ENCODE measurements at places on chromosomes 3 and 15.

DNA sequence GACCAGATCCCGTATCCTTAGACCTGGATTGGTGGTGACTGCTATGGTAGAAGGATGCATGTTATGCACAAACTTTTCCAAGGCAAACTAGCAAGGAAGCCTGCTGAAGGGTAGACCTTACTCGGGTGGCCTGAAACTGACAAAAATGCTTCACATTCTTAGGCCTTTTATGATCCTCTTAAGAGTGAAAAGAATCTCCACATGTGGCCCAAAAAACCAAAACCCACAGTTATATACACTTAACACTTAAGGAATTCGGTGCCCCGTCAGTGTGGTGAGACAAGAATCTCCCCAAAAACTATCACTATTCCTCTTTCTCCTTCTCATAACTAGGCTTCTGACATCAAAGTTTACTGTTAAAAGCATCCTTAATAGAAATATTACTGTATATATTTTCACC lies 130.1 kb upstream of the SOX2 start:
- no peak for DNase-seq

- no peak for DNase-seq
These were observed 49.0 kb downstream of the KY start for GRCh38 chr3:134601539-134602439.

DNA sequence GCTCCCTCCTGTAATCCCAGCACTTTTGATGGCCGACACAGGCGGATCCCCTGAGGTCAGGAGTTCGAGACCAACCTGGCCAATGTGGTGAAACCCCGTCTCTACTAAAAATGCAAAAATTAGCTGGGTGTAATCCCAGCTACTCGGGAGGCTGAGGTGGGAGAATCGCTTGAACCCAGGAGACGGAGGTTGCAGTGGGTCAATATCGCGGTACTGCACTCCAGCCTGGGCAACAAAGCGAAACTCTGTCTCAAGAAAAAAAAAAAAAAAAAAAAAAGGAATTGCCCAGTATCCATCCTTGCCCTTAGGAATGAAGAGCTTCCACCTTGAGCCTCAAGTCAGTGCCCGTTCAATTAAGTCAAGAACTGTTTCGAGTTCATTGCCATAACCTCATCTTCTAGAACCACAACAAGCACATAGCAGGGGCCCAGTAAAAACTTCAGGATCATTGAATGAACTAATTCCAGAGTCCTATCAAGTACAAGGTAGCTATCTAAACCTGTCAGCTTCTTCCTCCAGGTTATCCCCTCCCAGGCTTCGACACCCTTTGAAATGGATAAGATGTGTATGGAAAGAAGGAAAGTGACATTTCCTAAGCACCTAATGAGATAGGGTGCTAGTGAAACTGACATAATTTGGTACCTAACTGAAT lies 826 bp downstream of the DBR1 start:
- no peak for DNase-seq

DNA sequence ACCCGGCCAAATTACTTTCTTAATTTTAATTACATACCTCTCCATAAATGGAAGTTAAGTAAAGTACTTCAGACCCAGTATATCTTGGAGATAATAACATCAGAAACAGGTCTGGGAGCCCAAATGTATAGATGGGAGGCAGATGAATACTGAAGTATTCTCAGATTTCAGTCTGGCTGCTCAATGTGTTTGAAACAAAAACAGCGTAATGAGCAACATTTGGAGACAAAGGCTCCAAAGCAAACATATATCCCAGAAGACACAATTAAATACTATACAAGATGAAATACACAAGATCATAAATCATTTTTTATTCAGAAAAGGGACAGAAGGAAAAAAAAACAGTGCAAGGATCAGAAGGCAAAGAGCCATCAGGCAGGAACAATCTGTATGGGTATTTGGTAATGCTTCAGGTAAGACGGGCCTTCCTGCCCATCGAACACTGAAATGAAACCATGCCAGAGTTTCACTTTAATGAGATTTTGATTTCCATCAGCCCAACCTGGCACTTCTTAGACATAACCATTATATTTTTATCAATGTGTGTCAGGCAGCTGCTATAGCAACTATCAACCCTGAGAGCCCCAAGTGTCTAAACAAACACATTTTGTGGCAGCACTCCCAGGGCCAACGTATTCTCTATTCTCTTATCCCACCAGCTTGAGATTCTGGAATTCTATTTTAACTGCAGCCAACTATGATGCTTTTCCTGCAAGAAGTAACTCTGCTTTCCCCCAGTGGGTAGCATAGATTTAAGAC lies 210.8 kb downstream of the STT3B start:
- no peak for DNase-seq

GRCh38 chr15:91186904-91187656 lies 87.0 kb downstream of the SV2B start:
- DNase-seq: no peak

DNA sequence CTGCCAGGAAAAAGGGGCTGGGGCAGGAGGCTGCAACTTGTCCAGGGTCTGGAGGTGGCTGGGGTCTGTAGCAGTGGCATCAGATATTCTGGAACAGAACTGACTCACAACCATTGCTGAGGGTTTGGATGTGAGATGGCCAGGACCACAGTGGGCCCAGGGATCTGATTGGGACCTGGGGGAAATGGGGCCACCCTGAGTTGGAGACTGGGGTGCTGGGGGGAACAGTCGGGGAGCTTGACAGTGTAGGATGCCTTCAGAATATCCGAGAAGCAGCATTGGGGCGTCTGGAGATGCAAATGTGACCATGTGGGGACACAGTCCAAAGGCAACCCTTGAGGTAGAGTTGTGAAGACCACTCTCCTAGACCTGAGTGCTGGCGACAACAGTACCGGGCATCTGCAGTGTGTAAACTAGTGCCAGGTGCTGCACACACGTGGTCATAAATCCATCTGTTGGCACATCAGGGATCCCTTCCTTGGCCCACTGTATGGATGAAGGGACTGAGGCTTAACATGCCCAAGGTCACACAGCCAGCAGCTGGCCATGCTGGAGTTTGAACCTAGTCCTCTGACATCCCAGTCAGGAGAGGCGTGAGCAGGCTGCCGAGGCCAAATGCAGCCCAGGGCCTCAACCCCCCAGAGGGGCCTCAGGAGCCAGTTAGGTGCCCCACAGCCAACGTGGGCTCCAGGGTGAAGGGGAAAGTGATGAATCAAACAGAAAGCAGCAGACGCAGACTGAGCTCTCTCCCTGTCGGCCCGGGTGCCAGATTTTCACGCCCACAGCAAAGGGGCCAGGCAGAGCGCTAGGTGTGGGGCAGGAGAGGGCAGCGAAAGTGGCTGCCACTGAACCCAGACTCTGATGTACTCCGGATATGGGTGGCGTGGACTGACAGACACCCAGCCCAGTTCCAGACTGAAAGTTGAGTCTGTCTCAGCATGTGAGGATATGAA lies 18.8 kb downstream of the HEMK1 start:
- DNase-seq: peak; percentile 69

- DNase-seq: no peak
These were observed 1.6 kb downstream of the OR4F6 start for GRCh38 chr15:101804941-101805340.

DNA sequence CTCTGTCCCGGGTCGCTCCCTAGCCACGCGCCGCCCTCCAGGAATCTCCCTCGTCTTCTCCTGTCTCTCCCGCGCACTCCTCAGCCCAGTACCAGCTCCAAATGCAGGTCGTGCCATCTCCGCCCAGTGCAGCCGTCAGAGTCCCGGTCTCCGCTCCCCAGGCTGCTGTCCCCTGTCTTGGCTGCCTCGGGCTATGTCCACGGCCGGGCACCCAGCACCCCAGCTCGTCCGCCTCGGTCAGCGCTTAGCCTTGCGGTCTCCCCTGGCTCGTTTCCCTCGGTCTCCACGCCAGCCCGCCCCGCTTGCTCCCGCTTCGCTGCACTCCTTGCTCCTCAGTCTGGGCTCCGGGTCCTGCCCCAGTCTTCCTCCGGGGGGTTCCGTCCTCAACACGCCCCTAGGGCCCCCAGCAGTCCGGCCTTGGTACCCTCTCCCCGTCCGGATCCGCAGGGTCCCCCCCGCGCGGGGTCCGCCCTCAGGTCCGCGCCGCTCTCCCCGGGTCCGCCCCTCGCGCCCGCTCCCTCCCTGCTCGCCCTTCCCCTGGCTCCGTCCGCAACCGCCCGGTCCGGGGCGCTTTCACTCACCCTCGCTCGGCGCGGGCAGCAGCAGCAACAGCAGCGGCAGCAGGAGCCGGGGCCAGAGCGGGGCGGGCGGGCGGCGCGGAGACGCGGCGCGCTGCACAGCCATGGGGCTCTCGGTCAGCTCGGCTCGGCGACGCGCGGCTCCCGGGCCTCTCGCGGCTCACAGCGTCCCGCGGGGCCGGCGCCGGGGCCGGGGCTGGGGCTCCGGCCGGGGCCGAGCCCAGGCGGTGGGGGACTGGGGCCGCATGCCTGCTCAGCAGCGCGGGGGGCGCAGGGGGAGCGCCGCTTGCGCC lies 462 bp downstream of the IGDCC3 start:
- no peak for DNase-seq

DNA sequence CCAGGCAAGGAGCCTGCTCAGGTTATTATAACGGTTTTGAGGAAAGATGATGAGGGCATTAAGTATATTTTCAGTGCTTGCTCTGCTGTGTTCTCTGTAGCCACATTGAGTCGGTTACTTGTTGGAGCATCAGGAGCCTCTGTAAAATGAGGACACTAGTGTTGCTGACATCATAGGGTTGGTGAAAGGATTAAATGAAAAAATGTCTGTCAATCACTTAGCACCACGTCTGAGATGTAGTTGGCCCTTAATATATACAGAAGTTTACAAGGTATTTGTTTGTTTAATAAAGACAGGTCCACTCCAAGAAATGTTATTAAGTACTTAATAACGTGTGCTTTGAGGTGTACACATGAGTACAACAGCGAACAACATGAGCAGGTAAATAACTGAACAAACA lies 735 bp upstream of the SLC25A26 start:
- no peak for DNase-seq

DNA sequence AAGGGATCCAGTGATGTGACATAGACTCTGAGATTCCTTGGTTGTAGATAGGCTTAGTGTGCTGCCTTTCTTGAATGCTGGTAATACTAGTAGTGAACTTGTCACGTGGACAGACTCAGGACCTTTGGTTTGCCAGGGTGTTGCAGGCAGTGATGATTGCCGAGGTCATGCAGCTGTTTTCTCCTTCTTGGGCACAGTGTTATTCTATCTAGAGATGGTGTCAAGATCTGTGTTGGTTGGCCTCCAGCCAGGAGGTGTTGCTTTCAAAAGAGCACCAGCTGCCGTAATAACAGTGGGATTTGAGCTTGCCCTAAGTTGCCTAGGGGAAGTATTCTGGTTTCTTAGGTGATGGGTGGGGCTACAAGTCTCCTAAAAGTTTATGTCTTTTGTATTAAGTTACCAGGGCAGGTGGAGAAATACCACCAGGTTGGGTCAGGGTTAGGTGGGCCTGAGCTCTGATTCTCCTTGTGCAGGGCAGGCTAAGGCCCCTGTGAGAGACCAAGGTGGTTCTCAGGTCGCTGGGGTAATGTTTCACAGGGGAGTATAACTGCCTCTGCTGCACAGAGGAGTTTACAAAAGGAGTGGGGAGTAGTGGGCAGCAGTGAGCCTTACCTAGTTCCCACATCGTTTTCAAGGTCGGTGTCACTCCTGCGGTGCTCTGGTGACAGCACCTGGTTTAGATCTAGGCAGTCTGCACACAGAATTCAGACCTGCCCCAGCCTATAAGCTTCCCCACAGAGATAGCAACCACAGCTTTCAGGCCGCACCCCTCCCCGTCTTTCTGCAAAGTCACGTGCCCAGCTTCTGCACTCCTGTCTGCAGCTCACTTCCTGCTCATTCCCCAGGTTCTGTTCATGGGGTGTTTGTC lies 350.3 kb downstream of the DOCK3 start:
- no peak for DNase-seq

DNA sequence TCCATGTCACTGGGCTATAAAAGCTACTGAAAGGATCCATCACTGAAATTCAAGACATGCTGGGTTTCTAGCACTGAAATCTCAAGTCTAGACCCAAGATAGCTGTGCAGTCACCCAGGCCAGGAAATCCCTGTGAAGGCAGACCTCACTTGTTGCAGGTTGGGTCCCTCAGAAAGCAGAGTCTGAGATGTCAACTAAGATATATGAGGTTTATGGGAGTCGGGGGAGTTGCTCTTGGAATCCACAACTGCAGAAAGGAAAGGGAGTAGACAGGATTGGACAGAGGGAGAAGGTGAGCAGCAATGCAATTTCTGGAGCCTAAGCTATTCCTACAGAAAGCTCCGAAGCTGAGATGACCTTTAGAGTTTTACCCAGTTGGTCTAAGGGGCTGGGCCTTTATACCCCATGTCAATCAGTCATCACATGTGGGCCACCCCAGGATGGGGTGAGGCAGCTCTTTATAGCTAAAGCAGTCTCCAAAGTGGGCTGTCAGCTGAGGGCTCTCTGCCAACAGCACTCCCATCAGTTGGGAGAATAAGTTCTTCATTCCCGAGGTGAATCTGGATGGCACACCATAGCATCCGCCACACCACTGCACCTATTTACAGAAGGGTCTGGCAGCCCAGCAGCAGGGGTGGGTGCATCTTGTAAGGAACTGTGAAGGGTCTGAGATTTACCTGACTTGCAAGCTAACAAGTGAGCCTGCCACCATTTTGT lies 52.3 kb upstream of the ACVR2B start:
- DNase-seq: no peak

DNA sequence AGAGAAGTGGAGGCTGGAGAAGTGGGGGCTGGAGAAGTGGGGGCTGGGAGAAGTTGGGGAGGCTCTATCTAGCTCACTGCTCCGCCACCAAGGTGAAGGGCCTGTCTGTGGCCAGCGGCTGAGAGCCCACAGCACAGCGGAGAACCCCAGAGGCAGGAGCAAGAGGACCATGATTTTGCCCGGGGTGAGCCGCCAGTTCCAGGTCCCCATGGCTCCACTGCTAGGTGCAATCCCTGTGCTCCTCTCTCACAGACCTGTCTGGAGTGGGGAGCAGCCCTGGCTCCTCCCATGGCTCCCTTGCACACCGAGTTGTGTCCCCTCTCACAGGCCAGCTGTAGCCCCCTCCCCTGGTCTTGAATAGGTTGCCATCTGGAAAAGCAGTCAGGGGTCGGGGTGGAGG lies 4.7 kb upstream of the NRROS start:
- DNase-seq: no peak

GRCh38 chr15:78097667-78098066 lies 5.3 kb downstream of the SH2D7 start:
- DNase-seq: no peak

DNA sequence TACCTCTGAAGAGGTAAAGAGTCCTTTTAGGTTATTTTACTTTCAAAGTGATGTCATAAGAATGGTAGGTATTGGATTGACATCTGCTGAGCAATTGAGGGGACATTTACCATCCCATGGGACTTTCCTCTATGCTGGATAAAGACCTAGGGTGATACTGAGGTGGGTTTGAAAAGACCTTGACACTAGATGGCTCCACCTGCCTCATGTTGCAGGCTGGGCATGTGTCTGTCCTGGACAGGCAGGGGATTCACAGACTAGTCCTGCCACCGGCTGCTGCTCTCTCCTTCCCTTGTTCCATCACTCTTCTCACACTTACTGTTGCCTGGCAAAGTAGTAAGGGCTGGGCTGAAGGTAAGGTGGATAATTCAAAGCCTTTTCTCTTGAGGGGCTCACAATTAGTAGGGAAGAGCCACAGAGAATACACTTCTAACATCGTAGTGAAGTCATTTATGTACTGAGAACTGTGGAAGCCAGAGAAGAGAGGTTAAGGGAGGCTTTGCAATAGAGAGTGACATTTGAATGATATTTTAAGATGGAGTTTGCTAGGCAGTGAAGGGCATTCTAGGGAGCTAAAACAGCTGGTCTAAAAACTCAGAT lies 27.7 kb downstream of the TRAK1 start:
- no peak for DNase-seq

- DNase-seq: no peak
These were observed 44.2 kb downstream of the CMTM8 start for GRCh38 chr3:32282578-32283154.

GRCh38 chr15:42032376-42033213 lies 11.8 kb upstream of the PLA2G4E start:
- DNase-seq: no peak

- DNase-seq: no peak
These were observed 55.8 kb upstream of the SETMAR start for GRCh38 chr3:4247391-4247790.
